ENCODE measurements at places on chromosomes 3 and 15.

DNA sequence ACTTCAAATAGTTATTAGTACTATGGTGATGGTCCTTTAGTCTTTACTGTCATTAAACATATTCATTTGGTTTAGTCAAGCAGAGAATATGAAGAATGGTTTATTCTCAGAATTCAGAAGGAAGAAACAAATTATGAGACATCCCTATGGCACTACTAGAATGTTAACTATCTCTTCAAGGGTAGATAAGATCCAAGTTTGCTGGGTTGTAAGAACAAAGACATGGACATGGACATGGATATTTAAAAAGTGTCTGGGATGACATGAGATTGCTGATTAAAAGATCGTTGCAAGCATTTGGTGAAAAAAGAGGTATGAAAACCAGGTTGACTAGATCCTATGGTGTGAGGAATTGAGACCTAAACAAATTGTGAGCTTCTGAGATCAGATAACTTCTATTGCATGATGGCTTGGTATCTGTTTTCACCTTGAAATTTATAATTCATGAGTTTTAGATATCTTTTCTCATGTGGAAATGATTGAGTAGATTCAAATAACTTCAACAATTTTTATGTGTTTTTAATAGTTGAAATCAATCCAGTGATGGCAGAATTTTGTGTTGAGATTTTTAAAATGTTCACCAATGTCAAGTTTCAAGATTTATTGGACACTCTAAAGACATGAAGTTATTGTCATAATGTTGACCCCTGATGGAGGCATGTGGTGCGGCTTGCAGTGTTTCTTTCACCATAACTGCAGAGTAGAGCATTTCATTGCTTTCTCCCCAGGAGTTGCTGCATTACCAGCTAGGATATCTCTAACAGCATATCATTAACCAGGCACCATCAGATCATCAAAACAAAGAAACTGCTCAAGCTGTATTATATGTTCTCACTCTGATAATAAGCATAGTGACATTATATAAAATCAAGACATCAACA lies 72.6 kb downstream of the NAALADL2 start:
- no peak for DNase-seq

- DNase-seq, result no peak
Observed at GRCh38 chr15:48242015-48242414, 35.9 kb downstream of the SLC12A1 start.

DNA sequence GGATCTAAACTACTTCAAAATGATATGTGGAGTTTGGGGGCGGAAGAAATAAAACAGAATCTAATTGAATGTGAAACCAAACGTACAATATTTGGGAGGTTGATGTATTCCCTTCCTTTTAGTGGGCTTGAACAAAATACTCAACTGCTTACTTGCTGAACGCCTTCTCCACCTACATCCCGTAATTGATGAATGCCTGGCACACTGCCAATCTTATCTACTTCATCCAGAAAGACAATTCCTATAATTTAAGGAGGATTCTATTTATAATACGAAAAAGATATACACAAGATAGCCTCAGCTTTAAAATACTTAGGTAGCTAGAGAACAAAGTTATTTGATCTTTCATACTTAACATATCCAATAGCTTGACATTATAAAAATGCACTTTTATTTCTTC lies 23.1 kb upstream of the PDCD7 start:
- DNase-seq, result no peak

DNA sequence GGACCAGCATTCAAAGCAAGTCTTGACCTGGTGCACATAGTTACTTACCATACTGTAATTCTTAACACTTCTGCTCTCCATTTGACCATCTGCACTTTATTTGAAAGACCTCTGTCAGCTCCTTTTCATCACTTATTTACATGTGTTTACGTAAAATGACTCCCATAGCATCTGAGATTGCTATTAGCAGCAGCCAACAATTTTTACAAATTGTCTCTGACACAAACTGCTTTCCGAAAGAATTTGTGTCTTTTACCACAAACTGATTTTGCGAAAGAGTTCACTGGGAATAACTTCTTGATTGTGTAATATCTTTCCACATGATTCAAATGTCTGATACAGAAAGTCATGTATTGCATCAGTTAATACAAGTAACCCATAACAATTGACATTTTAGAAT lies 144.1 kb upstream of the PEX5L start:
- no peak for DNase-seq

DNA sequence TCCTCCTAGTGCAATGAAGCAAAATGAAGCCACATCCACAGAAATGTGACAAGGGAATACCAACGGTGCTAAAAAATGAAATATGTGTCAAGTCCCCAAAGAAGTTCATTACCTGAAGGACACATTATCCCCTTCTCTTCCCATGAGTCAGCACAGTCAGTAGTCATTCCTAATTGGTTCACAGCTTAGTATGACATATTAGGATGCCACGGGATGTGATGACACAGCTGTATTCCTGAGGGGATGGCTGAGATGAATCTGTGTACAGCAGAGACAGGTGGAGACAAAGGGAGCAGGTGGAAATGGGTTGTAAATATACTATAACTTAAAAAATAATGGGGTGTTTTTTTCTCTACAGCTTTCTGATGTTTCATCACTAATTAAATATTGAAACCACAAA lies 273.4 kb downstream of the ARRDC4 start:
- DNase-seq, result no peak

DNA sequence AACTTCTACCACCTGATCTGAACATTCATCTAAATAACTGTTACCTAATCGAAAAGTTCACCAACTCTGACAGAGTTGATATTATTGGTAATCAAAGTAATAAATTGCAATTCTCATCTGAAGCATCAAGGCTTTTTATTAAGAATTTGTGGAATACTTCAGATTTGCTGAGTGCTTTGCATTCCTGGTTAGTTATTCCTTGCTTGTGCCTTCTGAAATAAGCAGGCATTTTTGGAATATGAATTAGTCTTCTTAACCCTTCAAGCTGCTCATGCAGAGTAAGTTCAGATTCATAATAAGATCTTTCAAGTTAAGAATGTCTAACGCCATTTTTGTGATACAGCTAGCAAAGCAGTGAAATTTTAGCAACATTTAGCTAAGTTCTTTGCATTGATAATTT lies 188.5 kb downstream of the ALCAM start:
- no peak for DNase-seq

GRCh38 chr3:120670576-120670975 lies 11.5 kb downstream of the HGD start:
- DNase-seq, result no peak

- DNase-seq, result no peak
Observed at GRCh38 chr3:24123596-24123995, 178.5 kb downstream of the NR1D2 start.

DNA sequence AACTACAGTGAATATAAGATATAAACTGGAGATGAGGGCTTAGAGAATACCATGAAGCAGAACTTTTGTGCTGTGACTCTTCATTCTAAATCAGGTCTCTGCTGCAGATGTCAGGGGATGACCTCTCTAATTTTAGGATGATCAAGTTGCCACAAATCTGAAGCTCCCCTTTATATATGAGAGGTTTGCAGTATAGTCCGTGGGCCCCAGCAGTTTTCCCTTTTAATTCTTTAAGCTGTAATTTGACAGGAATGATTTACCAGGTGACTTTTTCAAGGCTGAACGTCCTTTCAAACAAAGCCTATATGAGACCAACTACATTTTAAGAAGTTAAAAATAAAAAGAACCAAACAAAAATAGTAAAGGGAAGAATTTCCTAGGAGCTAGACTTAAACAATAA lies 4.9 kb upstream of the PLOD2 start:
- DNase-seq, result no peak

GRCh38 chr3:30476368-30477084 lies 129.9 kb upstream of the TGFBR2 start:
- no peak for DNase-seq
